ENCODE measurements at places on chromosomes 13 and 19.

DNA sequence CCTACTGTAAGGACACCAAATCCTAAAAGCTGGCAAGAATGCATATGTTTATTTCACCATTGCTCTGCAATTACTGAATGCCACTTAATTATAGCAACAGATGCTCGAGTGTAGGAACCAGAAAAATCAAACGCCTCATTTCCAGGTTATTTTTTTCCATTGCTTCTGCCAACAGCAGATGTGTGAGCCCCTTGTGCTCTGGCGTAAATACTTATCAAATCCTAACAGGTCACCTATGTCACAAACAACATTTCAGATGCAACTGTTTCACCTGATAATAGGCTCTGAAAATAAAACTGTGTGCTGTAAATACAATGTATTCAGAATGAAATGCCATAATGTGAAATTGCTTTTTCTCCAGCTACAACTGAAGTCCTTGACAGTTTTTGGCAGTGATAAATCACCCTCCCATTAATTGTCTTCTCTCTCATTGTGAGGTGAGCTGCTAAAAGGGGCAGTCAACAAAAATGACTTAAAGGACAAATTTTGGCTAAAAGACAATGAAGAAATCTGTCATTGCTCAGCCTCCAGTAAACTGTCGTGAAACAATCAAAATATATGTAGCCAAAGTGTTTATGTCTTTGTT lies 344.0 kb downstream of the DACH1 start:
- DNase-seq = no peak

DNA sequence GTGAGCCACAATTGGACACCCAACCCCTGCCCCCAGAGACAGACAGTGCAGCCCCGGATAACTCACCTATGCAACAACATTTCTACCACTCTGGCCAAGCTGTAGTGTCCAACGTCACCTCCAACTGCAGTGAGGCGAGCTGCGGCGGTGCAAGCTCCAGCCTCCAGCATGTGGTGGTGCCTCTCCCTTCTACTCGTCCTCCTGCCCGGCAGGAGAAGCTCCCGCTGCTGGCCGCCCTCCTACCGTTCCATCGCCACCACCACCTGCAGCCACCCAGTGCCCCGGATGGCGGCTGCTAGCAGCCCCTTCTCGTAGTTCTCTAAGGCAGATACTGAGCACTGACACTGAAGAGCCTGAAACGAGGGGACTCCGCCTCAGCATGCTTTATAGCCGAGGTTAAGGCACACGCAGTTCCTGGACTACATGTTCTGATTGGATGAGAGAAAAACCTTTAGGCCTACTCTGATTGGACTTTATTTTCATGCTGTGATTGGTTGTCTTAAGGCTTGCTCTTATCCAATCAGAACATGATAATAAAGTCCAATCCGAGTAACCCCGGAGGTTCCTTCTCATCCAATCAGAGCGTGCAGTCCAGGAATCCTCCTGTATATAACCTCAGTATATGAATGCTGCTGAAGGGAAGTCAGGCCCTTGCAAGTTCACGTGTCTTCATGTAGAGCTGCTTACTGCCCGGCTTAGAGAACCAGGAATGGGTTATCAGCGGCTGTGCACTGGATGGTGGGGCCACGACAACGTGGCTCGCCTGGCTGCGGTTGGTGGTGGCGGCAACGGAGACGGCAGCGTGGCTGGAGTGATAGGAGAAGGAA lies 63.5 kb downstream of the TUBA3C start:
- no peak for DNase-seq

- DNase-seq = no peak
Measured at GRCh38 chr13:50617134-50617721, 226.3 kb downstream of the DLEU7 start.

- no peak for DNase-seq
Measured at GRCh38 chr13:44542361-44542760, 33.8 kb downstream of the TSC22D1 start.

DNA sequence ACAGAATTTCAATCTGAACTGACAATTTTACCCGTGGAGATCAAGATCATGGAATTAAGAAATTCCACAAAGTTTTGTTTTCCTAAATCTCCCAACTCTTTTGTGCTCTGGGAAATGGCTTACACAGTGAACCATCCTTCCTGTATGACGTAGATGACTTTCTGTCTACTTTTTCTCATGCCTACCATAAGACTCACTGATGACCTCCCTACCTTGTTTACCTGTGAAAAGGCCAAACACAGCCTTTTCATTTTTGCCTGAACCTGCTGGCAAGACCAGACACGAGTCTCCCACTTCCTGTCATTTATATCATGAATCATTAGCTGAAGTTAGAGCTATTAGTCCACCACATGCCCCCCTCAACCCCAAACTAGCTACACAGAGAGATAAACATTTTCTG lies 4.6 kb upstream of the KBTBD6 start:
- DNase-seq = no peak

DNA sequence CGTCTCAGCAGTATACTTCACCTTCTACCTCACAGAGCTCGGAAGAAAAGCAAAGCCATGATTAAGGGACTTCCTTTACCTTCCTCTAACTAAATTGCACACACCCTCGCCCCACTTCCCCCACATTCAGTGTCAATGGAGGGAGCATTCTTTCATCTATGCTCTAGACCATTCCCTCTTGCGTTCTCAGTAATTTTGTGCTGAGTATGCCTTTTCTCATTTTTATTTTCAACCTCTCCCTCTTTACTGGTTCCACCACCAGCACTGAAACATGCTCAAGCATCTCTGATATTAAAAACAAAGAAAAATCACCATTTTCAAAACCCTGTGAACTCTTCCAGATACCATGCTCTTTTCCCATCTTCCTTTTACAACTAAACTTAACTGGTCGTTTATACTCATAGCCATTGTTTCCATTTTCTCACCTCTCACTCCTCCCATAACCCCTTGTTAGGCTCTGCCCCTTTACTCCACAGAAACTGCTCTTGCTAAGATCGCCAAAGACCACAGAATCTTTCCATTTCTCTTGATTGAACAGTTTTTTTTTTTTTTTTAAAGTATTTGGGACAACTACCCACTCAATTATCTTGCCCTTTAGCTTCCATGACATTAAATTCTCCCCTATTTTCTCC lies 32.4 kb downstream of the SERPINE3 start:
- no peak for DNase-seq

DNA sequence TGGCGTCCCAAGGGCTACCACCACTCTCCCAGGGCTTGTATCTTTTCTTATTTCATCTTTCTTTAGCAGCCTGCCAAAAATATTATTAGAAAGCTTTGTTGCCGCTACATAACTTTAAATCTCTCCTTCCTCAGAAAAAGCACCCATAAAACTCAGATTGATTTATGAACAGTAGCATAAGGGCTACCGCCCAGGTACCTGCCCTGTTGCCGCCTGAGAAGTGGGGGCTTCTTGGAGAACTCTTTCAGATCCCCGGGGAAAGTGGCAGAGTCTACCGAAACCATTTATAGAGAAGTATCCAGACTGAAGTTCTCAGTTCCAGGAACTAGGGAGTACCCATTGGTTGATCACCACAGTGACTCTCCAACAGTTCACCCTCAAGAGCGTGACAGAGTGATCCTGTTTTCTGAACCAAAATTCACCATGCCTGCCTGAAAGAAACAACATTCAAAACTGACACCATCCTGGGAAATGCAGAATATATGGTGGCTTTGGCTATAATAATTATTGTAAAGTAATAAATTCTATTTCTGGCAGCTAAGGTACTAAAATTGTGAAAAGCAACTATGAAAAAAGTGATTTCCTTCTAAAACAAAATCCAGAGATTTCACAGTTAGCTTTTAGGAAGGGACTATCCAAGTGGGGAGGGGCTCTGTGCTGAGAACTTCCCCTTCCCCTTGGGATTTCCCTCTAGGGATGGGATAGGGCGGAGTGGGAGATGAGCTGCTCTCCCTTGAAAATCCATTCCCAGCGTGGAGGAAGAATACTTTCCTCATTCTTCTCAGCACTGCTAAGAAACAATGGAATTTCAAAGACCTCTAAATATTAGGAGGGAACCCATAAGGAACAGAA lies 877 bp upstream of the N4BP2L1 start:
- no peak for DNase-seq

DNA sequence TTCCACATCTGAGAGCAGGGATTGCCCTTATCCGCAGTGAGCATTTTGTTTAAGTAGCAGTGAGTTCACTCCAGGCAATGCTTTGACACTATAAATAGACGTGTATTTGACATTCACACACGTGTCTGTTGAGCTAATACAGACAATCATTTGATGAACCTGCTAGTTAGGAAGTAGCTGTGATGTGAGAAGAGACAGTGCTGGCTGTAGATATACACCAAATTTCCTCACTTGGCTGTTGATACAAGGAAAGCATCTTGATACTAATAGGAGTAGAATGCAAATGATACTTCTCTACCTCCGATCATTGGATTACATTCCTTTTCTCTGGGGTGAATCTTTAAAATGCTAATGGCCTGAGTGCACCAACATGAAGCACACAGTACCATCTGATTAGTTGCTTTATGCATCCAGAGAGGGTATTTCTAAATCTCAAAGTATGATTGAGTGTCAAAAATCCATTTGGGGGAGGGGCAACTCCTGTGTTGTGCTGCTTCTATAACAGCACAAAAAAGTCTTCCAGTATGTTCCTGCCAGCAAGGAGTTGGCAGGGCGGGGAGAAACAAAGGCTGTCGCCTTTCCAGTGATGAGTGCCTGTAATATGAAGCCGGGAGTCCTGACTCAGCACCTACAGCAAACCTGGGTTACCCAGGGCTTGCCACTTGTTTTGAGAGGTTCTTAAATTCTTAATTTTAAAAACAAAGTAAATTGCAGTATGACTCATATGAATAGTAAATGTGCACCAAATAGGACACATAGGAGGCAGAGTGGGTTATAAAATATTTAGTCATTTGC lies 7.0 kb downstream of the CUL4A start:
- no peak for DNase-seq

GRCh38 chr19:8577247-8577646 lies at the start of gene MYO1F:
TSS of gene MYO1F (minus strand) at chr19:8577442. CDS start at chr19:8577309, 133 bp downstream.
- peak; percentile 34 for DNase-seq

GRCh38 chr19:4758082-4758481 lies 33.5 kb upstream of the FEM1A start:
- no peak for DNase-seq

DNA sequence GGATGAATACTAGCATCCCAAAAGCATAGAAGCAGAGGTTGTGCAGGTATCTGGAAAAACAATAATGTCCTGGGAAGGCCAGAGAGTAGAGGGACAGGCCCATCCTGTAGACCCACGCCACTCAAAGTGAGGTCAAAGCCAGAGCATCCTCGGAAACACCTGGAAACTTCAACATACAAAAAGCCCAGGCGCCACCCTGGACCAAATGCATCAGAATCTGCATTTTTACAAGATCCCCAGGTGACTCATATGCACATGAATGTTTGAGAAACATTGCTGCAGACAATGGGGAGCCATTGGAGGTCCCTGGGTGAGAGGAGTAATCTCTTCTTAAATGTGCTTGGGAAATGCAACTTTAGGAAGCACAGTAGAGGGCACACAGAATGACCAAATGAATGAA lies 684.1 kb downstream of the DIAPH3 start:
- no peak for DNase-seq

DNA sequence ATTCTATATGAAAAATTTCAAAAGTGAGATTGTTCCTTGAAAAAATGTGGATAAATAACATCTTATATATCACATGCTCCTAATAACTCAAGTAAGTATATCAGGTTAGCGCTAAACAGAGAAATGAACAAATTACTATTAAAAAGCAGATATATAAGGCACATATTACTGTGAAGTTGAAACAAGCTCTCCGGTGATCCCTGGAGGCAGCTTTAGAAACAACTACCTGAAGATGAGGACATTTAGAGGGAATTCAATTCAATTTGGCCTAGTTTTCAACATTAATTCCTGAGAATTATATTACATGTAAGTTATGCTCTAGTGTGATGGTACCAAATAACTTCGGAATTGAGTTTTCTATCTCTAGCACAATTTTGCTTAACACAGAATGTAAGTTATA lies 1373.6 kb upstream of the SPRY2 start:
- no peak for DNase-seq

- peak; percentile 85 for DNase-seq
Measured at GRCh38 chr19:11535792-11536595, 2.7 kb upstream of the CNN1 start.

DNA sequence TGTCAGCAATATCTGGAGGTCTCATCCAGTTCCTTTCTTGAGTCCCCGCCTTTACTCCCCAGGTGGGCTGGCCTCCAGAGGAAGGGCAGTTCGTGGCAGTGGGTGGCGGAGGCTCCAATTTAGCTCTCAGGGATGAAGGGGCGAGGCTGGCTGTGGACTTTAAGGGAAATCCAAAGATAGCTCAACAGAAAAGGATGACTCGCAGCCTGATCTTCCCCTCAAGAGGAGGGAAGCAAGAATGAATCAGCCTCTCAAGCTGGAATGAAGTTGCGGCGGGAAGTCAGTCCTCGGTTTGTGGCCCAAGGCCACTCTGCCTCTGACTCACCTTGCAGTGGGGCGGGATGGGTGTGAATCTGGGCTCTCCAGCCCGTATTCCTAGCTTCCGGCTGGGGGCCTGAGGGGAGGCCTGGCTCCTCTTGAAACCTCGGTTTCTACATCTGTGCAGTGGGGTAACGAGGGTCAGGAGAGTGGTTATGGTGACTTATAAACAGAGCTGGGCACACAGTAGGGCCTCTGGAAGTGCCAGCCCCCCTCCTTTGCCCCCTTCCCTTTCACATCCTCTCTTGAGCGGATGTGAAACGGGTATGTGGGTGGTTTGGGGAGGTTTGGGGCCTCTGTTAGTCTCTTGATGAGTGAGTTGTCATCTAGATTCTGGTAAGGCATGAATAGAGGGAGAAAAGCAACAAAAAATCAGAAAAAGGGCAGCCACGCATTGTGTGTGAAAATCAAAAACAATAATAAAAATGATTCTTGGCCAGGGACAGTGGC lies 10.5 kb upstream of the SMG9 start:
- DNase-seq = no peak

DNA sequence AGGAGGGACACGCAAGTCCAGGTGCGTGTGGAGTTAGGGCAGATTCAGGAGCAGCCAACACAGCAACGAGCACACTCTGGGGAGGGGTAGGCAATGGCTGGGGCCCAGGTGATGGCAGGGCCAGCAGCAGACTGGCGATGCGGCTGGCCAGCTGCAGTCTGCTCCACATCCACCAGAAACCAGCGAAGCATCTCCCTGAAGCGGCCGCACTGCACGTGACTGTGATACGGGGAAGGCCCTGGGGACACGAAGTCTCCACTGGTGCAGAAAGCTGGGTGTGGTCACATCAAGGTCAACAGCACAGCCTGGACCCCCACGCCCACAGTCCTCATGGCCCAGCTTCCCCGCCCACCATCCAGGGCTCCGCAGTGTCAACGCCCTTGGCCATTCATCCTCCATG lies 21.3 kb upstream of the EPHX3 start:
- no peak for DNase-seq

DNA sequence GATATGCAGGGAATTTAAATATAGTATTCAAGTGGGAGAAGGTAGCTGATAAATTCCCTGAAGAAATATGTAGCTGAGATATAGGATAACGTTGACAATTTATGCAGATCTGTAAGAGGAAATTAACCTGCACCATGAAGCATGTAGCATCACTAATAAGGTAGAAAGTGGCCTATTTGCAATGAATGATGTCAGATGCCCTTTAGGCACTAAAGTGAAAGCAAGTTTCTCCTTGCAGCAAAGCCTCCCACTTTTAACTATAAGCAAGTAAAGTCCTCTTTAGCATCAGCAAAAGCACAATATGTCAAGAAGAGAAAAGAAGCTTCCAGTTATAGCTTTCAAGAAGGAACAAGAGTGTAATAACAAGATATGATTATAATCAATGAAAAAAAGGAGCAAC lies 102.5 kb upstream of the SLITRK1 start:
- no peak for DNase-seq

GRCh38 chr13:26051657-26052311 lies at the start of gene SHISA2:
TSS of gene SHISA2 (minus strand) at chr13:26052016. CDS start at chr13:26050975, 1,041 bp downstream.
- DNase-seq = no peak
